ENCODE measurements at places on chromosomes 1 and 21. TPM values are rescaled to one million over a fixed set of nuclear protein-coding genes. Genes with fewer than 3 reads are reported as not detected.

DNA sequence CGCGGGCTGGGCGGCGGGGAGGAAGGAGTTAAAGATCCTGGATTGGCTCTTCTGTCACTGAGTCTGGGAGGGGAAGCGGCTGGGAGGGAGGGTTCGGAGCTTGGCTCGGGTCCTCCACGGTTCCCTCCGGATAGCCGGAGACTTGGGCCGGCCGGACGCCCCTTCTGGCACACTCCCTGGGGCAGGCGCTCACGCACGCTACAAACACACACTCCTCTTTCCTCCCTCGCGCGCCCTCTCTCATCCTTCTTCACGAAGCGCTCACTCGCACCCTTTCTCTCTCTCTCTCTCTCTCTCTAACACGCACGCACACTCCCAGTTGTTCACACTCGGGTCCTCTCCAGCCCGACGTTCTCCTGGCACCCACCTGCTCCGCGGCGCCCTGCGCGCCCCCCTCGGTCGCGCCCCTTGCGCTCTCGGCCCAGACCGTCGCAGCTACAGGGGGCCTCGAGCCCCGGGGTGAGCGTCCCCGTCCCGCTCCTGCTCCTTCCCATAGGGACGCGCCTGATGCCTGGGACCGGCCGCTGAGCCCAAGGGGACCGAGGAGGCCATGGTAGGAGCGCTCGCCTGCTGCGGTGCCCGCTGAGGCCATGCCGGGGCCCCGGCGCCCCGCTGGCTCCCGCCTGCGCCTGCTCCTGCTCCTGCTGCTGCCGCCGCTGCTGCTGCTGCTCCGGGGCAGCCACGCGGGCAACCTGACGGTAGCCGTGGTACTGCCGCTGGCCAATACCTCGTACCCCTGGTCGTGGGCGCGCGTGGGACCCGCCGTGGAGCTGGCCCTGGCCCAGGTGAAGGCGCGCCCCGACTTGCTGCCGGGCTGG lies at the start of gene NPR1:
Gene NPR1, plus strand, starts transcription at position 170 of the 818 bp plus-strand sequence. Its CDS starts 421 bp downstream, at position 591.
- no peaks in the 10 kb centered on the region for H3K36me3 ChIP-seq
- peaks cover 33% of the 10 kb centered on the region for H3K27me3 ChIP-seq
- no peak within 1 kb of the TSS for H3K27ac ChIP-seq

- no peaks in the 10 kb centered on the region for H3K36me3 ChIP-seq
- DNase-seq, result no peak
Measured at GRCh38 chr1:236398538-236398937, 4.5 kb downstream of the EDARADD start.

GRCh38 chr1:201903135-201903534 lies 14.4 kb downstream of the SHISA4 start:
- H3K36me3 ChIP-seq, result no peaks in the 10 kb centered on the region
- no peak overlapping the region for H3K4me3 ChIP-seq
- no peaks in the 10 kb centered on the region for H3K4me1 ChIP-seq

GRCh38 chr1:204513117-204513716 lies 3.0 kb upstream of the MDM4 start:
- no peak overlapping the region for H3K4me3 ChIP-seq
- H3K36me3 ChIP-seq, result peaks cover 6% of the 10 kb centered on the region
- no peak overlapping the region for H3K27ac ChIP-seq
- no peaks in the 10 kb centered on the region for H3K27me3 ChIP-seq
- H3K4me1 ChIP-seq, result no peaks in the 10 kb centered on the region

DNA sequence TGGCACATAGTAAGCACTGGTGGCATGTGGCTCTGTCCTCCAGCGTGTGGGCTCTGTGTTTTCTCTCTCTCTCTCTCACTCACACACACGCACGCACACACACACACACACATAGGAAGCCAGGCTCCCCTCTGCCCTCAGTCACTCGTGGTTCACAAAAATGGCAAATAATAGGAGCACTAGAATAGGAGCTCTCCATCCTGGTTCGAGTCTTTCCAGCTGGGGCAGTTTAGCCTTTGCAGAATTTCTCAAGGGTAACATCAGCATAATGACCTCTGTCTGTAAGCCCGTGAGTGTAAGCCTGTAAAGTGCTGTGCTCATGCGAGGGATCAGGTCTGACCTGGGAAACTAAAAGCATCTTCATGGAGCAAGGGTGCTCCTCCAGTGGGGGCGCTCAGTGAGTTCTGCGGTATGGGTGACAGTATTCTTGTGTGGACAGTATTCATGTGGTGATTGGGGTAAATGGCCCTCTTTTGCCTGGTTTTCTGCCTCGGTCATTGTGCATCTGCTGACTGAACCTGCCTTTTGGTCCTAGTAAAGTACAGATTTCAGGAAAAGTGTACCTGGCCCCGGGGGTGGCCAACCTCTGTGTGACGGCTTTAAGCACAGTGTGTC lies 842 bp upstream of the ZC3H12A start:
- DNase-seq, result no peak
- H3K4me3 ChIP-seq, result peak overlapping the region; percentile 87
- peaks cover 7% of the 10 kb centered on the region for H3K36me3 ChIP-seq
- peaks cover 23% of the 10 kb centered on the region for H3K4me1 ChIP-seq
- no peak overlapping the region for H3K27ac ChIP-seq

- no peaks in the 10 kb centered on the region for H3K4me1 ChIP-seq
Measured at GRCh38 chr21:28789523-28789922, 203.2 kb downstream of the LTN1 start.

- H3K4me3 ChIP-seq, result peak overlapping the region; percentile 75
- H3K4me1 ChIP-seq, result no peaks in the 10 kb centered on the region
- DNase-seq, result peak; percentile 68
- H3K27me3 ChIP-seq, result peaks cover 62% of the 10 kb centered on the region
Measured at GRCh38 chr1:212700223-212700891, 717 bp upstream of the BATF3 start.

GRCh38 chr1:12577020-12577419 lies 41.0 kb downstream of the DHRS3 start:
- DNase-seq, result no peak
- no peaks in the 10 kb centered on the region for H3K27me3 ChIP-seq
- no peak overlapping the region for H3K4me3 ChIP-seq

The MAP3K7CL gene
- total RNA-seq, result 0.95 TPM

DNA sequence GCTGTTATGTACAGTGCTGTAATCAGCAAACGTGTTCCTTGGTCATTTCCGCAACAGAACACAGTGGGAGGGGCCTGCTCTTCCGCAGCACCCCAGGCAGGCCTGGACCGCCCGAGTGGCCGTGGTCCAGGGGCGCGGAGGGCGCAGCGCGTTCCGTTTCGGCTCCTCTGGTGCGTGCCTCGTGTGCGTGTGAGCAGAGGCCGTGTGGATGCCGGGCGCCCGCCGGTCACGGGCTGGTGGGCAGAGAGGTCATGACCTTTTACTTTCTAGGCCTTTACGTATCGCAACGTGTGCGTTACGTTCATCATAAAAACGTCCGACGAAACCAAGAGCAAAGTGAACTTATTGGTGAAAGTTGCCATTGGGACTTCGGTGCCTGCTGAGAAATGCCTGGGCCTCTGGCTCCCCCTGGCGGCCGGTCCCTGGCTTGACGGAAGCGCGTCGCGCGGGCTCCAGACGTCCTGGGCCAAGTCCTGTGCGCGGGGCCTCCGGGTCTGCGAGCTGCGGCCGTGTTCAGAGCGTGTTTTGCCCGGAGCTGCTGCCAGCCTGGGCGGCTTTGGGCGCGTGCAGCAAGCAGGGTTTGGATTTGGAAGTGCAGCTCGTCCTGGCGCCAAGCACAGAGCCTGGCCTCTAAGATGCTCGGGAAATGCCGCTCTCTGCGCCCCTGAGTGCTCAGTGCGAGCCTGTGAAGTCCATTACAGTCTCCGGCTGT lies 34.4 kb downstream of the COL18A1 start:
- H3K27ac ChIP-seq, result no peak overlapping the region
- peak; percentile 95 for DNase-seq
- no peaks in the 10 kb centered on the region for H3K4me1 ChIP-seq
- no peak overlapping the region for H3K4me3 ChIP-seq
- H3K36me3 ChIP-seq, result peaks cover 25% of the 10 kb centered on the region

GRCh38 chr1:240414237-240414636 lies 197.7 kb downstream of the GREM2 start:
- peaks cover 16% of the 10 kb centered on the region for H3K36me3 ChIP-seq
- DNase-seq, result no peak

The SLC30A2 gene
- not detected for total RNA-seq

GRCh38 chr1:107010582-107010981 lies 45.9 kb upstream of the PRMT6 start:
- DNase-seq, result no peak
- H3K4me3 ChIP-seq, result no peak overlapping the region
- H3K27ac ChIP-seq, result no peak overlapping the region
- H3K27me3 ChIP-seq, result no peaks in the 10 kb centered on the region
- no peaks in the 10 kb centered on the region for H3K36me3 ChIP-seq

The C1orf87 gene
- not detected for total RNA-seq

DNA sequence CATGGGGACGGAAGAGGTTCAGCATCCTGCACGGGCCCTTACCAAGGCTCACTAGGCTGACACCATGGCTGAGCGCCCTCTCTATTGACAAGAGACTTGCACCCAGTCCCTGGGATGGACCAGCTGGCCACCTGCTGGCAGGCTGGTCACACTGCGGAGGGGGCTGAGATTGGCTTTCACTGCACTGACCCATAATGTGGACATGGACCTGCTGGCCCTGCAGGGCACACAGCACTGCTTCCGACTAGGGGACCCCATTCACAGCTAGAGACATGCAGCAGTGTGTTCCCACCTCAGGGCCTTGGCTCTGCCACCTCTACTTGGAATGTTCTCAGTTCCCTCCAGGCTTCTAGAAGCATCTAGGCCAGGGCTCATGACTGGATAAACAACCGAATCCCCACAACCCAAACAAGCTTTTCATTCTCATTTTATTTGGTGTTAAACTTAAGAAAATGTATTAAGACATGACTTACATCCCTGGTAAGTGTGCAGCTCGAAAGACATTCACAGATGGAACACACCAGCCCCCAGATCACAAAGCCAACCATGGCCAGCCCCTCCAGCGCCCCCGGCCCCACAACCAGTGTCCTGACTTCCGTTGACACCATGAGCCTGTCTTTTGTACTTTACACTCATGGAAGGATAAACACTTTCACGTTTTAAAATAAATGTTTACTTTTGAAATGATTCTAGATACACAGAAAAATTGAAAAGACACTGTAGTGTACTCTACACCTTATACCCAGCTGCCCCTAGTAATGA lies 9.3 kb upstream of the SRARP start:
- H3K4me1 ChIP-seq, result no peaks in the 10 kb centered on the region
- DNase-seq, result peak; percentile 84
- H3K36me3 ChIP-seq, result no peaks in the 10 kb centered on the region
- H3K27me3 ChIP-seq, result no peaks in the 10 kb centered on the region
- no peak overlapping the region for H3K27ac ChIP-seq
- no peak overlapping the region for H3K4me3 ChIP-seq

The NID1 gene
- total RNA-seq, result 17.6 TPM

The SPRR4 gene
- total RNA-seq, result not detected

- H3K36me3 ChIP-seq, result no peaks in the 10 kb centered on the region
- no peak overlapping the region for H3K4me3 ChIP-seq
- no peak overlapping the region for H3K27ac ChIP-seq
- H3K4me1 ChIP-seq, result peaks cover 3% of the 10 kb centered on the region
- DNase-seq, result no peak
- peaks cover 25% of the 10 kb centered on the region for H3K27me3 ChIP-seq
Measured at GRCh38 chr1:64721576-64722145, 23.2 kb upstream of the RAVER2 start.

The SASS6 gene
- total RNA-seq, result 15.5 TPM

- H3K27ac ChIP-seq, result no peak overlapping the region
- no peak for DNase-seq
- no peaks in the 10 kb centered on the region for H3K4me1 ChIP-seq
- peaks cover 55% of the 10 kb centered on the region for H3K27me3 ChIP-seq
Measured at GRCh38 chr1:115340879-115341278, 2.8 kb upstream of the NGF start.

DNA sequence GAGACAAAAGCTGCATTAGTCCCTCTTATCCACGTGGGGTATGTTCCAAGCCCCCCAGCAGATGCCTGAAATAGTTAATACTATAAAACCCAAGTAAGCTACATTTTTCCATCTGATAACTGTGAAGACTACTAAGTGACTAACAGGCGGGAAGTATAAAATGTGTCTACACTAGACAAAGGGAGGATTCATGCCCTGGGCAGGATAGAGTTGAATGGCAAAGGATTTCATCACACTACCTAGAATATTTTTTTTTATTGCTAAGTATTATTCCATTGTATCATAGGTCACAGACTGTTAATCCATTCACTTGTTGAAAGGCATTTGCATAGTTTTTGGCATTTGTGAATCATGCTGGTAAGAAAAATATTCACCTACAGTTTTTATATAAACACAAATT lies 26.4 kb upstream of the CFHR4 start:
- H3K4me3 ChIP-seq, result no peak overlapping the region
- H3K36me3 ChIP-seq, result no peaks in the 10 kb centered on the region
- no peak for DNase-seq
- H3K27me3 ChIP-seq, result no peaks in the 10 kb centered on the region

- H3K4me3 ChIP-seq, result peak overlapping the region; percentile 86
- H3K4me1 ChIP-seq, result no peaks in the 10 kb centered on the region
- H3K27me3 ChIP-seq, result no peaks in the 10 kb centered on the region
- DNase-seq, result no peak
- H3K27ac ChIP-seq, result peak overlapping the region; percentile 52
Measured at GRCh38 chr1:42767510-42768000, 506 bp downstream of the C1orf50 start.

DNA sequence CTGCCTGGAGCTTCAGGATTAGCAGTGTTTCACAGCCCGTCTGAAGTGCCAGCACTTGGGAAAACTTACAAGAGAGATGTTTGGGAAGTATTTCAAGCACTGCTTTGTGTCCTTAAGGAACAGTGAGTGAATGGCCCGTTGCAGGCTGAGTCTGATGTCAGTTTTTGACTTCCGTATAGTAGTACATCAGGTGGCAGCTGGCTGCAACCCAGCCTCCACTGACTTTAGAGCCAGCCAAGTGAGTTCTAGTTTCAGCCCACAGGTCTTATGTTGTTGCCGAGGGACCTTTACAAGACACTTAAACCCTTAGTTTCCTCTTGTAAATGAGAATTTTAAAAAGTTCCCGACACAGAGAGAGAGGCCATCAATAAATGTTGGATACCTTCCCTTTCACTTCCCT lies 35.0 kb downstream of the UCK2 start:
- no peak for DNase-seq
- H3K27ac ChIP-seq, result no peak overlapping the region
- H3K4me3 ChIP-seq, result no peak overlapping the region
- peaks cover 9% of the 10 kb centered on the region for H3K4me1 ChIP-seq

The JMJD4 gene
- 10.0 TPM for total RNA-seq

DNA sequence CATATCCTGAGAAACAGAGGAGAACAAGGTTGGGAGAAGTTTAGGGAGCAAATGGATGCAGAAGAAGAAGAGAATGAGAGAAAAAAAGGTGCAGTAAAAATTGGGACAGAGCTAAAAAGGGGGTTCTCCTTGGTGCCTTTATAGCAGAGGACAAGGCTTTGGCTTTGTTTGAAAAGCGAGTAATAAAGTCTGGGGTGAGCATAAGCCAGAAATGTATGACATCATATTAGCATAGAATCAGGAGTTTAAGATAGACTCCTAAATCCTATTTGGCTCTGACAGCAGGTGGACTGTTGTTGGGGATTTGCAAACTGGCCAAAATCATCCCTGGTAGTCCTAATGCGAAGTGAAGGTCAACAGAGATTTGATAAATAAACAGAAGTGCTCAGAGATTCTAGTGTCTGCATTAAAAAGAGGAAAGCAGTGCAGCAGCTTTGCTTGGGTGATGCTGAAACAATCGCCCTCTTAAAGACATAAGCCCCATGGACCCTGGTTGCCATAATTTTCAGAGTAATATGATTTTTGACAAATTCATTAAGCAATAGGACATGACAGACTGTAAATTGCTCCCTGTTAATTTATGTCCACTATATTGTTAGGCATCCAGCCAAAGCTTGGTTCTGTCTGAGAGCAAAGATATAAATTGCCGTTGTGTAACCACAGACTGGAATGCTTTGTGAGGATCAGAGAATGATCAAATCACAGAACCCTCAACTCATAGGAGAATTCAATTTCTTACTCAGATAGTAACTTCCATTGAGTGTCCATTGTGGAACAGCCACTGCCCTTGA lies 385.0 kb upstream of the NFIA start:
- H3K27ac ChIP-seq, result no peak overlapping the region
- no peaks in the 10 kb centered on the region for H3K27me3 ChIP-seq
- no peaks in the 10 kb centered on the region for H3K4me1 ChIP-seq
- no peak for DNase-seq
- H3K4me3 ChIP-seq, result no peak overlapping the region
- H3K36me3 ChIP-seq, result no peaks in the 10 kb centered on the region
